ENCODE measurements at places on chromosomes 5 and 9.

DNA sequence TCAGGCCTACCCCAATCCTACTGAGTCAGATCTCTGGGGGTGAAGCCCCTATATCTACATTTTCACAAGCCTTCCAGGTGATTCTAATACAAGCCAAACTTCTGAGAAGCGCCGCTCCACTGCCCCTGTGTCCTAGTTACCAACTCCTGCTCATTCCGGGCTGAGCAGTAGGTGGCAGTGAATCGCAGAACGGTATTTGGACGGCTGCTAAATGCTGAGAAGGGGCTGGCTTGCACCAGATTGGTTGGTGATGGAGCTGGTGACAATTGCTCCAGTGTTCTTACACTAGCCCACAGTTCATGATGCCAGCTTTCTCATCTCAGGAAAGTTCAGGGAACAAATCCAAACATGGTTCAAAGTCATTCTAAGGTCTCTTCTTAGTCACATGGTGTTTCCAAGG is 31.1 kb upstream of the FGF1 start:
- DNase-seq: peak; percentile 59

DNA sequence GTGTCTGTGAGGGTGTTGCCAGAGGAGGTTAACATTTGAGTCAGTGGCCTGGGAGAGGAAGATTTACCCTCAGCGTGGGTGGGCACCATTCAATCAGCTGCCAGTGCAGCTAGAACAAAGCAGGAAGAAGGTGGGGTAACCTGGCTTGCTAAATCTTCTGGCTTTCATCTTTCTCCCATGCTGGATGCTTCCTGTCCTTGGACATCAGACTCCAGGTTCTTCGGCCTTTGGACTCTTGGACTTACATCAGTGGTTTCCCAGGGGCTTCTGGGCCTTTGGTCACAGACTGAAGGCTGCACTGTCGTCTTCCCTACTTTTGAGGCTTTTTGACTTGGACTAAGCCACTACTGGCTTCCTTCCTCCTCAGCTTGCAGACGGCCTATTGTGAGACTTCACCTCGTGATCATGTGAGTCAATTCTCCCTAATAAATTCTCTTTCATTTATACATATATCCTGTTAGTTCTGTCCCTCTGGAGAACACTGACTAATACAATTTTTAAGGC is 38.1 kb downstream of the PBX3 start:
- peak; percentile 53 for DNase-seq

GRCh38 chr9:123373447-123373923 is 17.5 kb downstream of the CRB2 start:
- no peak for DNase-seq

DNA sequence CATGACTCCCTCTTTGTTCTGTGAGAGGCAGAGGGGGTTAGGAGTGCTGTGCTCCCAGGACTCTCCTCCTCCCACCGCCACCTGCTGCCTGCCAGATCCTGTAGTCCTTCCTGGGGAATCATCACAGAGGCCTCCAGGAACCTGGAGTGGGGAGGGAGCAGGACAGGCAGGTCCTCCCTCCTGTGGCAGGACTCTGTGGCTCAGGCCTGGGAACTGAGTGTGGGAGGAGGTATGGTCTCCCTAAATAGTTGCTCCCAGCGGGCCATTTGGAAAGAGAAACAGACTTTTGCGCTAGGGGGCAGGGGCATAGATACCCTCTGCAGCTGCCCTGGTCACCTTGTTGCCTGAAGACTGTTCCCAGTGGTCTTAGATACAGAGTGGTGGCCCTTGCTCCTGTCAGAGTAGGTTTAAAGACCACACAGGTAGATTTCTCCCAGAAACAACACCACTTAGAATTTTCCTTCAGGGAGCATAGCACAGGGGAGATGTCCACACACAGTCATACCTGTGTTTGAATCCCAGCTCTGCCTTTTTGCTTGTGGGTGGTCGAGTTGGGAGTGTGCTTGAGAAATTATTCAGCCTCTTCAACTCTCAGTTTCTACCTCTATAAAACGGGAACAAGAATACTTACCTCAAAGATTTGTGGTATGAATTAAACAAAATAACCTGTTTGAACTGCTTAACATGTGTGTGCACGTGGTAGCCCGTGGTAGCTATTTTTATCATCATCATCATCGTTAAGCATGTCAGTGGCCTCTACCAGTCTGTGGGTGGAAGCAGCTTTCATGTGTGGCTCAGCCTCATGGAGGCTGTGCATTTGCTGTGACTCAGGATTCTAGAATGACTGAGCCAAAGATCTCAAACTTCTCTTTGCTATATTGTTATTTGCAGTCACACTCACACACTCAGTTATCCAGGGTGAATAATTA is 55.8 kb downstream of the SLC22A5 start:
- peak; percentile 82 for DNase-seq

DNA sequence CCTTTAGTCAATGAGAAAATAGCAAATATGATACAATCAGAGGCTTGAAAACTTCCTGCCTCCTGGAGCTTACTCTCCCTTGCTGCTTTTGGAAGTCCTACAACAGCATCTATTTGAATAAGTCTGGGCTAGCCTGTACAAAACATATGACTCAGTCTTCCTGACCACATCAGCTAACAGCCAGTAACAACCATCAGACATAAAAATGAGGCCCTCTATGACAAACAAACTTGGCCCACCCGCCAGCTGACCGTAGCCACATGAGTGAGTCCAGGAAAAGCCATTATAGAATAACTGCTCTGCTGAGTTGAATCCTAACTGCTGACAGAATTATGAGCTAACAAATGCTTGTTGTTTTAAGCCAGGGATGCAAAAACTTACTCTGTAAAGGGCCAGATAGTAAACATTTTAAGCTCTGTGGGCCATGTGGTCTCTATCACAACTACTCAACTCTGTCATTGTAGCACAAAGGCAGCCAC is 347.6 kb downstream of the PTPRD start:
- no peak for DNase-seq

DNA sequence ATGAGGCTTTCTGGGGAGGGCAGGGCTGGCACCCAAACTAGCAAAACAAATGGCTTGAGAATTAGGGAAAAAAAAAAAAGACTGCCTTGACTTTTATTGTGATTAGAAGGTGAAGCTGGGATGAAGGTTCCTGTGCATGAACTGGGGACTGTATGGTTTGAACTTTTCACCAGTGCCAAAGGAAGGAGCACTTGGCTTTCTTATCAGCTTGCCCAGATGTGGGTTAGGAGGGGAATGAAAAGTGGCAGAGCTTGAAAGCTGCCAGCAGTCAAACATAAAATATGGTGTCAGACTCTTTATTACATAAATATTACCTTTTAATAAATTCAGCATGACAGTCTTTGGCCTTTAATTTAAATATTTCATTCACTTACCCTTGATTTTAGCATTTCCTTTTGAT is 182.5 kb downstream of the PSAT1 start:
- DNase-seq: no peak

DNA sequence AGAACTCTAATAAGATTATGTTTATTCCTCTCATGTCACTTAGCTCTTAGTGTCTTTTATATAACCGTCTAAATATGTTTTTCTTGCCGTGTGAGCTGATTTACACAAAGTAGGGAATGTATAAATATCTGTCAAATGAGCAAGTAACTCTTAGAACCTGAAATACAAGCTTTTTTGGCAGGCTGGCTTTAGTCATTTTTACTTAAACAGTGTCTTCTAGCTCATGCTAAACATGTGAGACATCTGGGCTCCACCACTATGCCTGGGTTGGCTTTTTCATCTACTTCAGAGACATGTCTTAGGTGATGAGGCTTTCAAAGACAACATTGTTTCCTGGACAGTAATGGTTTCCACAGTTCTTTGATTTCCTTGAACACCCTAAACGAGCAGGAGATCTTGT is 137.2 kb upstream of the ZNF608 start:
- no peak for DNase-seq

DNA sequence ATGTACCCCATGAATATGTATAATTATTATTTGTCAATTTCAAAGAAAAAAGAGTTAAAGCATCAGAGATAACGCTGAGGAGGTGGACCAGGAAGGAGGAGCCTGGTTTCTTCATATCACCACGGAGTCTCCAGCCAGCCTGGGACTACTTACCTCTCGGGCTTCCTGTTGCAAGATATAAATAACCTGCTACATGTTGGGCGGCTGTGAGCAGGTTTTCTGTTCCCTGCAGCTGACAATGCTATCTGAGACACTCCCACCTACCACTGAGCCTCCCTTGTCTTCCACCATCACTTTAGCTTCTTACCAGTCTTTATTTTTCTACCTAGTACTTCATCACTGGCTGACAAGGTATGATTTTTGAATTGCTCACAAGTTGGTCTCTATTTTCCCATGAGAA is 102.7 kb upstream of the CPEB4 start:
- DNase-seq: no peak

DNA sequence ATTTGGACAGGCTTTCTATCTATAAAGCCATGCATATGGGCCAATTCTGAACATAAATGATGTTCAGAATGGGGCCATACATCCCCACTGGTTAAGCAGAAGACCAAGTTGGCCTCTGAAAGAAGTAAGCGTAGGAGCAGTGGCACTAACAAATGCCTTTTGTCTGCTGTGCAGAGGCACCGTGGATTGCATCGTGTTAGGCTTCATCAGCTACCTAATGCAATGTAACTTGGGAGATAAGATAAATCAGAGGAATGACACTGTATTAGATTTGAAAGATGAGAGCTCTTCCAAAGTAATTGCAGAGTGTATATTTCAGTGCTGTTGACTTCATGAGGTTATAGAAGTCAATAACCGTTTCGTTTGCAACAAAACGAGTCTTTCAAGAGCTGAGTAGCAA is 148.1 kb downstream of the PARP8 start:
- DNase-seq: no peak

Measured in activated CD4-positive, alpha-beta T cell treated with anti-CD3 and anti-CD28 coated beads for 48 hours (primary cell).